ENCODE measurements at places on chromosomes 2 and 18.

- no peak for DNase-seq
Observed at GRCh38 chr2:168712053-168712452, 90.4 kb upstream of the NOSTRIN start.

- DNase-seq, result peak; percentile 35
Observed at GRCh38 chr2:43611987-43612894, 16.4 kb upstream of the THADA start.

DNA sequence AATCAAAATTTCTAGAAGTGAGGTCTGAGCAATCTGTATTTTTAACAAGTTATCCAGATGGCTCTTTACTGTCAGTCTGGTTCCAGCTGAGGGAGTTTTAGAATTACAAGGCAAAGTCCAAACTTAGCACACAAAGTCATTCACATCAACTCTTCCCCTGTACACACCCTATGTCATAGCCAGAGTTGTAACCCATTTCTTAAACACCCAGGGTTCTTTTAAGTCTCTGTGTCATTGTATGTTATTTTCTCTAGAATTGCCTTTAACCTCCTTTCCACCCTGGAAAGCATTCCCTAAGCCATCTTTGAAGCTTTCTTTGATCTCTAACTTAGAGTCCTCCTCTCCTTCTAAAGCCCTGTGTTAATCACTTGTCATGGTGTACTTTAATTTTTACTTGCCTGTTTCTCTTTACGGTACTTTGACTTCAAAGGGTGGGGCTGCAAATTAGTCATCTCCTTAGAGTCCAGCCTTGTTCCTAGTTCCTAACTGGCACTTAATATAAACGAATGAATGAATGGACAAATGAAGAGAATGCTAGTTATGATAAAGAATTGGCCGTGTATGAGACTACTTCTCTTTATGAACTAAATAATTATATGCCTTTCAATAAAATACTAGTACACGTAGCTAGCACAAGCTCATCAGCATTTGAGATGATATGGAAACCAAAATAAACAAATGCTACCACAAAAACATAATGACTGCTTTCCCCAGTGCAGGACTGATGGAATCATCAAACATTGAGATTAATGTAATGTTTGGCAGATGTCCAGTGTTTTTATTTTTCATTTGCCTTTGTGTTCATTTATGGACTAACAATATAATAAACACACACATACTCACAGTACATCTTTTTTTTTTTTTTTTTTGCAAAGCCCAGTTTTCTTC is 11.9 kb upstream of the ACTR3 start:
- no peak for DNase-seq

GRCh38 chr2:30584116-30584515 is 137.1 kb downstream of the LCLAT1 start:
- DNase-seq, result no peak

- DNase-seq, result no peak
Observed at GRCh38 chr2:31347750-31348149, 66.8 kb downstream of the XDH start.

DNA sequence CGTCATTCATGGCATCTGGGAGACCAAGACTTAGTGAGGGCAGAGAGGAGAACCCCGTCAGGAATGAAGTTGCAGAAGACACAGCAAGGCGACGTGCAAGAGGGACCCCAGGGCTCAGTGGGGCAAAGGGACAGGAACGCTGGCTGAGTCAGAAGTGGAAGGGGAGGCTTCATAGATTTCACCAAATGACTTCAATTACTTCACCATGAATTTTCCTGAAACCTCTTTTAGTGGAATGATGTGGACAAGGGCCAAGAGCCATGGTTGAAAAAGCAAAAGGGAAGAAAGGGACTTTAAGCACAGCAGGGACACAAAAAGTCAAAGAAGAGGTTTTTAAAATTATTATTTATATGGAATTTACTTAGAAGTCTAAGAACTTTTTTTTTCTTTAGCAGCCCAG is 141.6 kb upstream of the PID1 start:
- no peak for DNase-seq

DNA sequence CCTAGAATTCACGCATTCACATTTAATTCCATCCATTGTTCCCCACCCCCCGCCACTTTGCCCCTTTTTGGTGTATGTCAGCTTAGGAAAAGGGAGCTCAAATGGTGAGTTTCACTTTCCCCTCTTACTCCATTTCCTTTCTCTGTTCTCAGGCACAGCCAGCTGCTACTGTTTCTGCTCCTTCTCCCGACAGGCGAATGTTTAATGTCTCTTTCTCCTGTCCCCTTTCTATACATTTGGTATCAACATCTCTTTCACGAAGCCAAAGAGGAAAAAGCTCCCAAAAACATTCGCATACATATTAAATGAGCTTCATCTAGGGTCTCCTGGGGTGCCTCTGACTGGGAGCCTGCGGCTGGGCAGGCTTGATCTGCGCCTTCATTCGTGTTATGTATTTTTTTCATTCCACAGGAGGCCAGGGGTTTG is 124.2 kb upstream of the SATB2 start:
- DNase-seq, result no peak

GRCh38 chr2:44362207-44363015 is 664 bp downstream of the CAMKMT start:
- DNase-seq, result peak; percentile 11

GRCh38 chr2:145626301-145626700 is 1106.4 kb upstream of the ZEB2 start:
- DNase-seq, result no peak

- DNase-seq, result peak; percentile 25
Observed at GRCh38 chr2:105857076-105857740, 112.5 kb downstream of the NCK2 start.

DNA sequence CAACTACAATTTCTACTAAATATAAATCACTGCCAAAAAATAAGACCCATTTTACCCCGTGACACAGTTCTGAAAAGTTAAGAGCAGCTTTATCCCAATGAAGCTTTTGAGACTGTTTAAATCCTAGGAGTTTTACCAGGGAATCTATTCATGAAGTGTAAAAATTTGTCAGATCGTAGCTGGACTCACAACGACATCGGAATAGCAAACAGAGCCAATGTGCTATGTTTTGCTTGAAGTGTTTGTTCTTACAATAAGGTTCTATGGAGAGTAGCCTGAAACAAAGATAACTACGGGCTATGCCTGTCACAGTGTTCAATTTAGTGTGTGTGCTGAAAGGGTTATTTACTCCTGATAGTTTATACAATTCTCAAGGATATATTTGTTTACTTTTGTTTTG is 78.5 kb upstream of the L3MBTL4 start:
- no peak for DNase-seq

- DNase-seq, result no peak
Observed at GRCh38 chr18:55153346-55153745, 194.1 kb upstream of the CCDC68 start.

DNA sequence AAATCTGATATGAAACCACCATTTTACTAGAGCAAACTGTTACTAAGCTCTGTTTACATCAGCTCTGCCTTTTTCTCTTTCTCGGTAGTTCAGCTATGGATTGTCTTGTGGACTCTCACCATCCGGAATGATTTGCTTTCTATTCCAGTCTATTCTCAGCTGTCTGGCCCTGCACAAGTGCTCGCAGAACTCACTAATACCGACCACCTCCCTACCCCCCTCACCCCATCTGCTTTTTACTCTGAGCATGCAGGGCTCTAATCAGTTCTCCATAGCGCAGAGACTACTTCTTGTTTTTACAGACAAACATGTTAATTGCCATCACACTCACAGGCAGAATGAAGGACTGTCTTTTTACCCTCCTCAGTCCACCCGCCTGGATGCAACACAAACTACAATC is 180.7 kb upstream of the POU3F3 start:
- no peak for DNase-seq

DNA sequence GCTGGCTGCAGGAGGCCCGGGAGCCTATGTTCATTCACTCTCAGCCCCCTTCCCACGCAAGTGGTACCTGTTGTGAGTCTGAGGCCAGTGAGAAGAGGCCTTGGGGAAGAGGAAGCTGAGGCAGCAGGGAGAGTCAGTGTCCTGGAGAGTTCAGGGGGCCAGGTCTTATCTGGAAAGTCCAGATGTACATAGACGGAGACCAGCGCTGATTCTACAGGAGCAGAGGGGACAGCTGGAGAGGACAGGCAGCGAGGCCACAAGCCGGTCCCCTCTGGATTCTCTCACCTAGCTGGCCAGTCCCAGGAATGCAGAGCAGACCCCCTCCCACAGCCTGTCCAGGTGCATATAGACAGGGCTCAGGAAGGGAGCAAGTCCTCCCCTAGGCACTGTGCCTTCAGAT is 29.1 kb upstream of the SELENOI start:
- DNase-seq, result no peak

DNA sequence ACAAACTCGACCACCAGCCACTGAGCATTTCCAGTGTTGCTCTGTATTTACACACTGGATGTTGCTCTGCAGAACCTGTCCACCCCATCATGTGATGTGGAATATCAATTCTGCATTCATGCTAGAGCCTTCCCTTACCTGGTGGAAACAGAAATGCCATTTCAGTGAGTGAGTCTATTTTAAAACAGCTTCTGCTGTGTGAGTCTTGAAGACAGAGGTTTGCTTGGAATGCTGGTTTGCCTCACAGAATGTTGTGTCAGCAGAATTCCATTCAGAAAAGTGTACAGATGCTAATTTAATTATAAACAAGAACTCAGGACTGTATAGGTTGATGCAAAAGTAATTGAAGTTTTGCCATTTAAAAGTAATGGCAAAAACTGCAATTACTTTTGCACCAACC is 118.3 kb downstream of the MAP3K20 start:
- no peak for DNase-seq

GRCh38 chr2:67057123-67057522 is 340.0 kb upstream of the ETAA1 start:
- DNase-seq, result no peak

DNA sequence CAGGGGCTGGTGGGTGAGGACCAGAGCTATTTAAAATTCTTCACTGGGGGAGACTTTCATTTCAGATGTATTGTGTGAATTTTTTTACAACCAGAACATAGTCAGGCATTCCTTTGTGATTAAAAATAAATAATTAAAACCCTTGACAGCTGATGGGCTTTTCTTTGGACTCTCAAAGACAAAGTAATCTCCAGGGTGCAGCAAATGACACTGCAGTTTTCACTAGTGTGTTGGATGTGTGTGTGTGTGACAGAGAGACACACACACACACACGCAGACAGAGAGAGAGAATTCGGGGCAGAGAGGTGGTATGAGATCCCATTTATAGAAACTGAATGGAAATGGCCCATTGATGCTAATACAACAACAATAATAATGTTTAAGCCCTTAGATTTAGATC is 10.3 kb upstream of the GALNT14 start:
- no peak for DNase-seq

DNA sequence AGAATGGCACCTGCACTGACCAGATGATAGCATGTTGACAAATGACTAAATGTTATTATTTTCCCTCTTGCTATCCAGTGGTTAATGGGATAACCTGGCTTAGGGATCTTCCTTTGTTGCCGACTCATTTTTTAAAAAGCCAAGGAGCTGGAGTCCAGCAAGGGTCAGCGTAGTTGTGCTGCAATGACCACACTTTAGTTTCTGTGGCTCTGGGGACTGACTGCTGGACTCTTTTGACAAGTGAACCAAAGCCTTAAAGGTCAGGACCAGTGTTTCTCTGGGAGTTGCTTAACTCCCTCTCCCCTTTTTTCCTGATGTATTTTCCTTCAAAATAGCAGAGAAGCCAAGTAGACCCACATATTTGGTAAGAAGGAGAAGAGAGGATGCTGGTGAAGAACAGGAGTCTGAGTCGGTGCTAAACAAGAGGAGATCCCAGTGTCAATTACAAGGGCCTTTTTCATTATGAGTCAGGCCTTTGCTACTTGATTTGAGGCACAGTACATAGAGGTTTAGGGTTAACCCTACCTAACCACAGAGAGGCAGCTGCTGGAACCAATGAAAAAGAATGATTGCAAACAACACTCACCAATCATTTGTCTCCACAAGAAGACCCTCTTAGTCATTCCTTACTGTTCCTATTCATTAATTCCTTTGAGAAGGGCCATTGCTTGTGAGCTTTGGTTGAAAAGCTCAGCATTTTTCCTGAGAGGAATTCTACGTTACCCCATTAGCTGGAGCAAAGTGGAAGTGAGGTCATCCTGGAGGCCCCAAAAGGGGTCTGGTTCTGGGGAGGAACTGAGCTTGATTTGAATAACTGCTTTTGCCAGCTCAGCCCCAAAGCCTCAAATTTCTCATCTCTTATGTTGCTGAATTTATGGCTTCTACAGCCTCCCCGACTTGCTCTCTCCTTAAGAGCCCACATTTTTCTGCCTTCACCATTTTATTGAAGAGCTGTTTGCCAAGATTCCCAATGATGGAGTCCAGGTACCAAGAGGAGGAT is 137.6 kb upstream of the HNMT start:
- DNase-seq, result no peak

DNA sequence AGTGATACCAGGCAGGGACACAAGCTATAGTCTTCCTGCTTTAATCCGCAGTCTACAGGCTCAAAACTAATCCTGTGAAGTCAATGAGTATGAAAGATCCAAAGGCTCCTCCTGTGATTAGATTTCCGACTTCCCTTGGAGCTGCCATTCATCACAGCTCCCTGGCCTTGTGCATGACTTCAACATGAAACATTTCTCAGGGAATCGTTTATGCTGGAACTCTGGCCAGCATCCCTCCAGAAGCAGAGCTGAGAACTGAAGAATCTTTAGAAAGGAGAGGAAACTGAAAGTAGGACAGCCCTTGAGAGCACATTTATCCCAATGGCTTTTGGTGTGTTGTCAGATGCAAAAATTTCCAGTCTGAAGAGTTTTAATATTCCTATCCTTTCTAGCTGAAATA is 84.3 kb upstream of the SESTD1 start:
- no peak for DNase-seq

GRCh38 chr2:17518212-17519154 is at the start of gene RAD51AP2:
TSS of gene RAD51AP2 (minus strand) at chr2:17518440. CDS start at chr2:17518415, 25 bp downstream.
- no peak for DNase-seq

- DNase-seq, result no peak
Observed at GRCh38 chr18:11974741-11975325, 6.5 kb upstream of the IMPA2 start.

DNA sequence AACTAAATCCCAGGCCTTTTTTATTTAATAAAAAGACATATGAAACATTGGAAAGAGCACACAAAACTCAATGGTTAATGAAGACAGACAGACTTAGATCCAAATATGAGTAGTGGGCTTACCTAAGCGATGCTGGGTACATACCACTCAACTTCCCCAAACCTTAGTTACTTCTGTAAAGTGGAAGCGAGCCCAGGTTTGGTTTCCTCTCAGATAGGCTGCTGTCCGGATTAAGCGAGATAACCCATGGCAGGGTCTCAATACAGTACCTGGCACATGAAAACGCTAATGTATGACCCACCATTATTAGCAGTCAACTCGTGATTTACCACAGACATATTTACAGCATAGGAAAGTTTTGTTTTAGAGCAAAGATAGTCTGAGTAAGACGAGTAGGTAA is 21.6 kb downstream of the MBOAT2 start:
- no peak for DNase-seq

GRCh38 chr2:98039085-98039756 is 43.5 kb upstream of the TMEM131 start:
- no peak for DNase-seq

DNA sequence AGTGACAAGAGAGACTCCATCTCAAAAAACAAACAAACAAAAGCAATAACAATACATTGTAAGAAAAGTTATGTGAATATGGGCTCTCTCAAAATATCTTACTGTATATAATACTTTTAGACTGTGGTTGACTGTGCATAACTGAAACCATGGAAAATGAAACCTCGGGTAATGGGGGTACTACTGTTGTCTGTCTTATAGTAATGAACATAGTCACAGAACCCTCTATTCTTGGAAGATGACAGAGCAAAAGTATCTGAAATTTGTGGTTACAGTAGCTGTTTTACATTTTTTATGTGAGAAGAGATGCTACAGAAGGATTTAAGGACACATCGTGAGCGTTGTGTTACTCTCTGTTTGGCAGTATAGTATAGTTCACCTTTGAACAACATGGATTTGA is 60.5 kb downstream of the MAP4K4 start:
- DNase-seq, result no peak
